HL-60 (cell line): ENCODE measurements at places on chromosomes 3 and 15.
A peak's percentile ranks its signal among the peaks of the same experiment; 100 is the strongest.

GRCh38 chr3:39644176-39644575 is 165.2 kb upstream of the MYRIP start:
- DNase-seq = no peak

GRCh38 chr15:34701536-34701935 is 53.3 kb downstream of the GJD2 start:
- DNase-seq = no peak

DNA sequence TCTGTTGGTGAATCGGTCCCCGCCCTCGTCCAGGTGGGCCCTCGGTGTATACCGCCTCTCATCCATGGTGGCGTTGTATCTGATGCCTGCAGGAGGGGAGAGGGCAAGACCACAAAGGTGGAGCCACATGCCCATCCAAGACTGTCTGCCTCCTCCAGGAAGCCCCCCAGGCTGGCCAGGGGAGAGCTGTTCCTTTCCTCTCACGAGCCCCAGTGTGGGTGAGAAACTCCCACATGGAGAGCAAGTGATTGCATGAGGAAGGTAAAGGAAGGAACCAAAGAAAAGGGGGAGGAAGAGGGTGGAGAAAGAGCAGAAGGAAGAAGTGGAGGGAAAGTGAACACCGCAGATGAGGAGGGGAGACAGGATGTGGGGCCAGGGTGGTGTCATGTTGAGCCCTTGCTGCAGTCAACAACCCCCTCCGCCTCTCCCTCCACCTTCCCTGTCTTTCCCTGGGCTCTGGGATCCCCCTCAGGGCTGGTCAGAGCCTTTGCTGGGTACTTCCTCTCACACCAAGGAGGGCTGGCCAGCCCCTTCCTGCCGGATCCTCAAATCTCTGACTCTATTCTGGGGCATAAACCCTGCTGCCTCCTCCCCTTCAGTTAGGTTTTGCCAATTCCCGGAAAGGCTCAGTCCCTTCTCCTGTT is 49.3 kb downstream of the FEM1B start:
- no peak for DNase-seq

GRCh38 chr15:70516408-70517193 is 246.8 kb downstream of the UACA start:
- DNase-seq = no peak

DNA sequence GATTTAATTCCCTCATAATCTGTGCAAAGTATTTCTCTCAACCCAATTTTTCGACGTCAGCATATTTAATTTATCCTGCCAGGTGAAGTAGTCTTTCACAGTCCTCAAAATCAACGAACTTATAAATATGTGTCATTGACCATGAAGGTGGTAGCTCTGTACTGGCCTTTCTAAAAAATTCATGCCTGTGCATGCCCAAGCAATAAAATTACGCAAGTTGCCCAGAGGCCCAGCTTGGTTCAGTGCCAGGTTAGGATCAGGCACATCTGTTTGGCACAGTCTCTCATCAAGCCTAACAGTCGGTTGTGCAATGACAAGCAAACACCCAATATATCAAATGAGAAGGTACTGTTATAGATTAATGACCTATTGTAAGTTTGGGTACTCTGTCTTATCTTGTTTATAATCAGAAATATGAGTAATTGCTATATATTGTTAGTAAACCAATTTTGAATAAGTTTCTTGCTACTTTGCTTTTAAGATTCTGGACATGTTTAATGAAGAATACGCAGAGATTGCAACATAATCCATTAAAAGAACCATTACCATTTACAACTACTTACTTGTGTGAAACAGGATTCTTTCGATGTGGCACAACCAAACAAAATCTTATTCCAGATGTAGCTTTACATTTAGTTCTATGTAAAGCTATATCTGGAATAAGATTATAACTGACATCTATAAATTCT is 159.0 kb upstream of the IL12A start:
- DNase-seq = peak; percentile 58

GRCh38 chr15:78044407-78045155 is 32.9 kb downstream of the TBC1D2B start:
- DNase-seq = peak; percentile 77
